Brain microvascular endothelial cell (primary cell): ENCODE measurements at places on chromosomes 1 and 21.
A peak's percentile ranks its signal among the peaks of the same experiment; 100 is the strongest.

- DNase-seq, result no peak
These were observed 21.6 kb upstream of the C1orf159 start for GRCh38 chr1:1137256-1138045.

- no peak for DNase-seq
These were observed 9.8 kb downstream of the SAMD13 start for GRCh38 chr1:84311296-84311695.

DNA sequence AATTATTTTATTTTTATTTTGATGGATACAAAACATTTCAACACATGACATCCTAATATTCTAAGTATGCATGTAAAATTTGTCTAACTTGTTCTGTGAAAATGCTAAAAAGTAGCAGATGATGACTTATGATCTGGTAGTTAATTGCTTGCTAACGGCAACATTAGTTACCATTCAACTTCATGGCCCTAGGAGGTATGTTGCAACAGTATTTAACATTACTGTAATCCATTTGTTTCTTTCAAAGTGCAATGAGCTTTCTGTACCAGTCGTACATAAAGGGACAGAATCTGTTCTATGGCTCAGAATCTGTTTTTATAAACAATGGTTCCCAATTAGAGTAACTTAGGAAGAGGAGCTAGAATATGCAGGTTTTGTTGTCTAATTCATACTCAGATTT, 91.5 kb upstream of the ZNHIT6 start:
- no peak for DNase-seq

DNA sequence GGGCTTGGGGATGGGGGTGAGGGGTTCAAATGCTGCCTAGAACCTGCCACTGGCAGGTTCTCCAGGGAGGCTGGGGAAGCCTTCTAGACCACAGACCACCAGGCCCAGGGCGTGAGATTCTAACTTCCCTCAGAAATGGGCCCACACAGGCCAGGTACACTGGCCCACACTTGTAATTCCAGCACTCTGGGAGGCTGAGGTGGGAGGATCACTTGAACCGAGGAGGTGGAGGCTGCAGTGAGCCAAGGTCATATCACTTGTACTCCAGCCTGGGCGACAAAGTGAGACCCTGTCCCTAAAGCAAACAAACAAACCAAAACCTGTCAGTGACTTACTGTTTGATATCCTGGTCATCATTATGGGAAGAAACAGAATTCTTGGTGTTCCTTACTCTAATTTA, 31.7 kb downstream of the OPTC start:
- DNase-seq, result no peak

DNA sequence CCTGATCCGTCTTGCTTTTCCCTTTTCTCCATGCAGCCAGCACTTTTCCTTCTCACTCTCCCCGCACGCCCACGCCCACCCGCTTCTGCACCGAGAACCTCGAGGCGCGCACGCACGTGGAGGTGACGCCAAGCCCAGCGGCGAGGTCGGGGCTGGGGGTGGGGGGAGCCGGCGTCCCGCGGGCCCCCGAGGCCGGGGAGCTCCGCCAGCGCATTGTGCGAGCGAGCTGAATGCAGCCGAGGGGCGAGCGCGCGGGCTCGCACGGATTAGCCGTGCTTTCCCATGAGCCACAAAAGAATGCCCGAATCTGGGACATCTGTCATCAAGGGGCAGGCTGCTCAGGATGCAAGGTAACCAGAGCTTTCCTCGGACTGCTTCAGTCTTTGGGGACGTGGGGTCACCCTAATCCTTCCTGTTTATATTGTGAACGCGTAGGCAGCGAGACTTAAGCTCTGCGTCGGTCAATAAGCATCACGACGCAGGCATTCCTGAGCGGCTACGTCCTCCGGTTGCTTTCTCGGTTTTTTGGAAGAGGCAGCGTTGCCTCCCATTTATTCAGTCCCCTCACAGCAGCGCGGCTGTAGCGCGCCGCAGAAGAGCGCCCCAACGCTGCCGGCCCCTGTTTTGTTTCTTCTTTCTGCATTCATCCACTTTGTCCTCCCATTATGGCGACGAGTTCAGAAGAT, 67.3 kb upstream of the AKT3 start:
- peak; percentile 85 for DNase-seq

DNA sequence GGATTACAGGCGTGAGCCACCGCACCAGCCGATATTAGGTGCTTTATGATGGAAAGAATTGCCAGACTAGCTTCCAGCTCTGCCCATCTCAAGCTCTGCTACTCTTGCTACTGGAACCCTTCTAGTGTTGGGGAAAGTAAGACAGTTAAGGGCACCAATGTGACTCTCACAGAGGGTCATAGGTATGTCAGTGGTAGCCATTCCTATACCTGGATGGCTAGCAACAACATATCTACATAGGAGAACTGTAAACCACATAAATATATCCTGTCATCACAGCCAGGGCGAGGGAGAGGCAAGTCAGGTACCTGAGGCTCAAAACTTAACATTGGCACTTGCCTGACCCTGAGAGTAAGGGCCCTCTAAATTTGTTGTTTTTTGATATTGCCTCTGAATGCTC, 1.7 kb upstream of the RHOU start:
- no peak for DNase-seq

DNA sequence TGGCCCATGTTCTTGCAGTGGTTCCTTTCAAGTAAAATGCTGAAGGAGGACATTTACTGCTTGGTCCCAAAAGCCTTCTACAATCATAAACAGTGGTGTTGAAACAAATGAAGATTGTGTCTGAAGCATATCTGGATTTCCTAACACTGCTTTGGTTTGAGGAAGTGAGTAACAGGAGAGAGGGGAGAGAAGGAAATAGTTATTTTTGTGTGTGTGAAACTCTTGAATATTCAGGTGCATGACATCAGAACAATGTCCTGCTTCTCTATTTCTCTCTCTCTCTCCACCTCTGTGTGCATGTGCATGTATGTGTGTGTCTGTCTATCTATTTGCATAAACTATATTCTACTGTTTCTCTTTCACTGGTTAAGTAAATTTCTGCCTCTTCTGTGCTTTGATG, 61.4 kb upstream of the TNFSF18 start:
- no peak for DNase-seq

DNA sequence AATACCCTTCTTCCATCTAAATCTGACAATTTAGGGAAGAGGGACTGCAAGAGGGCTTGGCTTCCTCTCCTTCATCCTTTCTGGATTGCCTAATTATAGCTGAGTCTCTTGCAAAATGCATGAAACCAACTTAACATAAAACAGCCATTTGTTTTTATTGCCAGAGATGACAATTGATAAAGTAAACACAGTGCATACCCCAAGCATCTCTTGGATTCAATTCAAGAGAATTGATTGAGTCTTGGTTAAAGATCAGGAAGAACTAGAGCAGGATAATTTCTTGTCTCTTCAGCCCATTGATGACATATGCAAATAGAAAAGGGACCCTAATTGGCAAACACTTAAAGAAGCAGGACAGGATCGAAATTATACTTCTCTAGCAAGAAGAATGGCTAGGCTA, 617.1 kb upstream of the PTBP2 start:
- no peak for DNase-seq

GRCh38 chr1:172135978-172136610, 284.4 kb upstream of the C1orf105 start:
- DNase-seq, result peak; percentile 40

GRCh38 chr1:4224684-4225467, 324.8 kb upstream of the C1orf174 start:
- DNase-seq, result no peak

- DNase-seq, result no peak
These were observed 79.1 kb upstream of the GPR88 start for GRCh38 chr1:100458661-100459357.

- DNase-seq, result peak; percentile 93
These were observed at the start of gene PSRC1 for GRCh38 chr1:109282952-109283747. Gene PSRC1 (minus strand): TSS chr1:109283145.

DNA sequence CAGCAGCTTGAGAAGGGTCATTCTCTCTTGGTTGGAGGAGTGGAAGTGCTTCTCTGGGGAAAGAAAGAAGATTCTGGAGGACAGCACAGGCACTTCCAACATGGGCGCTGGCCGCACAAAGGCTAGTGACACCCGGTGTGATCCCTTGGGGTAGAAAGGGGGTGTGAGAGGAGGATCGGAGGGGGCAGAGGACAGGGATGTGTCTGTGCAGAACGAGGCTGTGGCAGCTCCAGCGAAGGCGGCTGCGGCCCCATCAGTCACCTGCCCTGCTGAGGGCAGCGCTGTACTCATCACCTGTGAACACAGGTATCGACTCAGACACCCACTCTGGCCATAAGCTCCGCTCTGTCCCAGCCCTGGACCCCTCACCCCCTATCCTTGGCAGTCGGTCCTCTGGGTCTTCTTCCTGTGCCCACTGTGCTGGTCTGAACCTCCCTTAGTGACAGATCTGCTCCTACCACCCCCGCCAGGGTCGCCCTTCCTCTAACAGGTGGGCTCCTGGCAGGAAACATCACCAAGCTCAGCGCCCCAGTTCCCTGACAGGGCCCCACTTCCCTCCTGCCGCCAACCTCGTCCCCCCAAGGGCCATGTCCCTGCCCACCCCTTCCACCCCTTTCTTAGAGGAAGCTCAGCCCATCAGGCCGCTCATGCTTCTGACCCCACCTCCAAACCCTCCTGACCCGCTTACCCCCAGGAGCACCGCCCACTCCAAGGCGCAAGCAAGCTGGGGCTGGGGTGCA, 20.1 kb downstream of the TP73 start:
- no peak for DNase-seq

DNA sequence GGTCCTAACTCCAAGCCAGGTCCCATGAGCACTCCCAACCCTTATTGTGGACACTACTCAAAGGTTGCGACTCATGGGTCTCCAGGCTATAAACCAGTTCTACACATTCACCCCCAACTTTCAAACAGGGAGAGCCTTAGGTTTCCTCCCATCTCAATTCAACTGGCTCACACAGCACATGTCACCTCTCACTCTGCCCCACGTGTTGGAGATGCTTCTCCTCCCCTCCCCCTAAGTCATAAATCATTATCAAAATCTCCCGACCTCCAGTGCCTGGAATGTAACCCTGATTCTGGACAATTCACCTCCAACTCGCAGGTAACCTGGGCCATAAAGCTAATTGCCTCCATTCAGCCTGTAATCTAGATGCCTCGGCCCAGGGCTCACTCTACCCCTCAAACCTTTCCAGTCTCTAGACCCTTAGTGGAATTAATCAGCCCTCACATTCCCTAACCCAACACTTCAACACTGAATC, 595 bp downstream of the AK2 start:
- DNase-seq, result no peak

- DNase-seq, result no peak
These were observed 1.3 kb upstream of the CHI3L1 start for GRCh38 chr1:203187689-203188264.

DNA sequence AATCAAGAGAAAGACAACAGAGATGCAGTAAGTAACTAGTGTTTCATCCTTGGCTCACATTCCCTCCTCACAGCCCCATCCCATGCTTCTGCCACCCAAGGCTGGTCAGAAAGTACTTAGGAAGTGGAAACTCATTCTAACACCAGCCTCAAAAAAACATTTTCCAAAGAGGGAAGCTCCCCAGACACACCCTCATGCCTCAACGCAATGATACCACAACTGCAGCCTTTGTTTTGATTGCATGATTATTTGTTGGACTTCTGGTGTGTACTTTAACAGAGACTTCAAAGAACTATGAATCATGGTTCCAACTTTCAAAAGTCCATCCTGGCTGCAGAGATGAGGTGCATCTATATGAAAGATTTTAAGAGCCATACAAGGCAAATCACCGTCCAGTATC, 45.2 kb upstream of the KCNA3 start:
- no peak for DNase-seq

- no peak for DNase-seq
These were observed 126.2 kb downstream of the KAZN start for GRCh38 chr1:14724678-14725077.

DNA sequence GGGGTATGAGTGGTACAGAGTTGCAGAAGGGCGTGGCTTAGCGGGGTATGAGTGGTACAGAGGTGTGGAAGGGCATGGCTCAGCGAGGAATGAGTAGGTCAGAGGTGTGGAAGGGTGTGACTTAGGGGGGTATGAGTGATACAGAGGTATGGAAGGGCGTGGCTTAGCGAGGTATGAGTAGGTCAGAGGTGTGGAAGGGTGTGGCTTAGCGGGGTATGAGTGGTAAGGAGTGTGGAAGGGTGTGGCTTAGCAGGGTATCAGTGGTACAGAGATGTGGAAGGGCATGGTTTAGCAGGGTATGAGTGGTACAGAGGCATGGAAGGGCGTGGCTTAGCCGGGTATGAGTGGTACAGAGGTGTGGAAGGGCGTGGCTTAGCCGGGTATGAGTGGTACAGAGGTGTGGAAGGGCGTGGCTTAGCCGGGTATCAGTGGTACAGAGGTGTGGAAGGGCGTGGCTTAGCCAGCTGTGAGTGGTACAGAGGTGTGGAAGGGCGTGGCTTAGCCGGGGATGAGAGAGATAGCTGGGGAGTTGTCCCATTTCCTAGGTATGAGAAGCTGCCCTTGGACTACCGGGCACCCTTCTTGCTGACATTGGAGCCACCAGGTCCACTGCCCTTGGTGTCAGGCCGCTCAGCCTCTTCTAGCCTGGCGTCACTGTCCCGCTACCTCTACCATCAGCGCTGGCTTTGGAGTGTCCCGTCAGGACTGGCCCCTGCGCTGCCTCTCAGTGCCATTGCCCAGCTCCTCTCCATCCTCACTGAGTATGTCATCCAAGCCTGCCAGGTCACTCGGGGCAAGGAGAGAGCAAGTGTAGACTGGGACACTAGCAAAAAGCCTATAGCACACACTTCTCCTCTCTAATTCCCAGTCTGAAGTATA, 29.8 kb downstream of the HYI start:
- DNase-seq, result no peak

DNA sequence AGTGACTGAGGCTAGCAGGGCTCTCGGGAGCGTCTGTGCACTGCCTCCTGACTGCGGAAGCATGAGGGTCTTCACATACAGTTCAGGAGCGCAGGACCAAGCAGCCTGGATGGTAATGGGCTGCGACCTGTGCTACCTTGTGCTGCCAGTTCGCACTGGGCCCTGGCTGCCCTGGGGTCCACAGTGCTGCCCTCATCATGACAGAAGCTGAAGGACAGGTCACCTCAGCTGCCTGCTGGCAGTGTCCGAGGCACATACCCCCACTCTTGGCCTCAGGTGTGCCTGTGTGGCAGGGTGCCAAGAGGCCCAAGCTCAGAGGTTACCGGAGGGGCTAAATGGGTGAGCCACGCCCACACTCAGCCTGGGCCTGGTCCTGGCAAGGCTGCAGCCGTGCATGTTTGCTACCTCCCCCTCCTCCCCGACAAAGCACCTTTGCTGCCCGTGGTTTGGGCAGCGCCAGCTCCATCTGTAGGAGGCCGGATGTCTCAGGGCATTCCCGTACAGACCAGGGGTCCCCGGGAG, 4.4 kb downstream of the JMJD4 start:
- no peak for DNase-seq

GRCh38 chr21:39648879-39649278, 36.1 kb downstream of the B3GALT5 start:
- no peak for DNase-seq

- DNase-seq, result no peak
These were observed 2.6 kb downstream of the SUMO3 start for GRCh38 chr21:44815225-44815624.

DNA sequence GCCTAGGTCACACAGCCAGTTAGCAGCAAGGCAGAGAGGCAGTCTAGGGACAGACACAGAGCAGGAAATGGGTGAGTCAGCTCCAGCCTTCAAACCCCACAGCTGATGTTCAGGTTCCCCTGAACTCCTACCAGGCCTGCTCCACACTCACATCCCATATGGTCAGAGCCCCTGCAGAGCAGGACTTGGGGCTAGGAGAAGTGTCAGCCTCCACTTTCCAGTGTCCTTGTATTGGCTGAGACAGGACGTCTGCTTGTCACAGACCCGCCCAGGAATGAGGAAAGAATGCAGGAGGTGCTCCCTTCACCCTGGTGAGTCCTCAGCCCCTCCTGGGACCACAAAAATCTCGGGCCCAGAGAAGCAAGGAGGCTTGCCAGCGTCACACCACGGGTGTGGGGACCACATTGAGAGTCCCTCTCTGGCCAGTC, 92.5 kb downstream of the LACTBL1 start:
- DNase-seq, result peak; percentile 56
